Bronchial epithelial cell (primary cell): ENCODE measurements at places on chromosomes 5 and 9. TPM values are rescaled to one million over a fixed set of nuclear protein-coding genes. Genes with fewer than 3 reads are reported as not detected.

GRCh38 chr5:136984772-136985446 is 514.2 kb downstream of the SPOCK1 start:
- no peak for DNase-seq

- DNase-seq = no peak
These were observed 354.8 kb downstream of the NR2F1-AS1 start for GRCh38 chr5:93226202-93226735.

GRCh38 chr5:96243862-96244261 is 189.2 kb downstream of the PCSK1 start:
- no peak for DNase-seq

DNA sequence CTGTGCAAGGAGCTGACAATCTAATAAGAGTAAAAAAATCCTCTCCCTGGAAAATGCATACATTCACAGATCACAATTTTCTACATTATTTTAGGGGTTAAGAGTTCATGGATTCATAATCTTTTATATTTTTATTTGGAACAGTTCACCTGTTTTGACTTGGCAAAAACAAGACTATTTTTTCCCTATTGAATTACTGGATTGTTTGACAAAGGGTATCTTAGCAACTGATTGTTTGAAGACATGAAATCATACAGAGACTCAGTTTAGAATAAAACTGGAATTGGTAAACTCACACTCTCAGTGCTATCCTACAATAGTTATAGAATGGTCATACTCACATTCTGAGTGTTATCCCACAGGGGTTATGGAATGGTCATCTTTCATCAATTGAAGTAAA is 358.2 kb upstream of the PTGER4 start:
- DNase-seq = no peak

GRCh38 chr9:115226152-115226551 is 108.2 kb upstream of the TNC start:
- no peak for DNase-seq

- DNase-seq = peak; percentile 31
These were observed 114.6 kb upstream of the ADAMTSL1 start for GRCh38 chr9:18359335-18359734.

- DNase-seq = peak; percentile 22
These were observed 25.8 kb downstream of the ECPAS start for GRCh38 chr9:111458139-111459009.

GRCh38 chr9:134688661-134689320 is 47.2 kb downstream of the COL5A1 start:
- no peak for DNase-seq

DNA sequence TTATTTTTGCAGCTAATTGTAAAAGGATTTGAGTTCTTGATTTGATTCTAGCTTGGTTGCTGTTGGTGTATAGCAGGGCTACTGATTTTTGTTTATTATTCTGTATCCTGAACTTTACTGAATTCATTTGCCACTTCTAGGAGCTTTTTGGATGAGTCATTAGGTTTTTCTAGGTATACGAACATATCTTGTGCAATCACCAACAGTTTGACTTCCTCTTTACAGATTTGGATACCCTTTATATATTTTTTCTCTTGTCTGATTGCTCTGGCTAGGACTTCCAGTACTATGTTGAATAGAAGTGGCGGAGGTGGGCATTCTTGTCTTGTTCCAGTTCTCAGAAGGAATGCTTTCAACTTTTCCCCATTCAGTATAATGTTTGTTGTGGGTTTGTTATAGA is 210.8 kb downstream of the FGF10 start:
- peak; percentile 33 for DNase-seq

DNA sequence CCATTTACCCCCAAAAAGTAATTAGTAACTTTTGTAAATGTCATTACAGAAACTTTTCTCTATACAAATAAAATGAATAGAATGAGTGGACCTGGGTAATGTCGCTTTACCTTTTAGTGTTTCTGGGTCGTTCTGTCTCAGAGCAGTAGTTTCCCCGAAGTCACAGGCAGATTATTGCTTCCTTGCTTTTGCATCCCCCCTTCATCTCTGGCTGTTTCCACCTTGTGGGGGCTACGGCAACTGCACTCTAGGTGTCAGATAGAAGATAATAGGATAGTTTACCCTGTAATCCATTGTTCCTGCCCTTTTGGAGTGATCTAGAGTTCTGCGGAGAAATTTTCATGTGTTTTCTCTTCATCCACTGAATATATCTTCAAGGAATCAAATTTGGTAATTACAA is 68.7 kb downstream of the PRR16 start:
- DNase-seq = no peak

- no peak for DNase-seq
These were observed 213.4 kb upstream of the ADAMTSL1 start for GRCh38 chr9:18260521-18260920.

DNA sequence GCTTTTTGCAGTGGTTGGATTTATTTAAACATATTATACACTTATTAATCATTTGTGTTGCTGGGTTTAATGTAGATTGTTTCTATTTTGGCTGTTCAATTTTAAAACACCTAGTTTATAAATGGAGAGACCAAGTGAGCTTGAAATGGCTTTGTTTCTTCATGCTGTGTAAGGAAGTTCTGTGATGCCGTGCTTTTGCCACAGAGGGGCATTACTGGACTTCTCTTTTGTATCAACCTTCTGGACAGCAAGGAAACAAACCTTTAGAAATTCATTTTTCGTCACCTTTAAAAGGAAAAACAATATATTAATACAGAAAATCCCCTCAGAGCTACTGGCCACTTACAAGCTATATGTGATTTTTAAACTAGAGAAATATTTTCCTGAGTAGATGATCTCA is 81.9 kb downstream of the DMRTA1 start:
- no peak for DNase-seq

DNA sequence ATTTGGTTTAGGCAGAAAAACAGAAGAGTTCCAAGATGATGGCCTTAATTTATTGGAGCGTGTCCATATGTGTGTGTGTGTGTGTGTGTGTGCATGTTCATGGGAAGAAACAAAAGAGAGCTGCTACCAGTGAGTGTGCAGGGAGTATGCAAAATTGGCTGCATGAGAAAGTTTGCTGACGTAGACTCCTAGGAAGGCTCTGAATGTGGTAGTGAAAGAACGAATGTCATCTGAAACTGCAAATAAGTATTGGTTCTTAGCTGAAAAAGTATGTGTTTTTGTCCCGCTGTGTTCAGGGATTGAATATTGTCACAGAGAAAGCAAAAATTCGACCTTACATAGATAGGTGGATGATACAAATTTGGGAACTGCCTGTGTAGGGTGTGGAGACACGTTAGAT is 542.6 kb upstream of the COX7C start:
- no peak for DNase-seq

DNA sequence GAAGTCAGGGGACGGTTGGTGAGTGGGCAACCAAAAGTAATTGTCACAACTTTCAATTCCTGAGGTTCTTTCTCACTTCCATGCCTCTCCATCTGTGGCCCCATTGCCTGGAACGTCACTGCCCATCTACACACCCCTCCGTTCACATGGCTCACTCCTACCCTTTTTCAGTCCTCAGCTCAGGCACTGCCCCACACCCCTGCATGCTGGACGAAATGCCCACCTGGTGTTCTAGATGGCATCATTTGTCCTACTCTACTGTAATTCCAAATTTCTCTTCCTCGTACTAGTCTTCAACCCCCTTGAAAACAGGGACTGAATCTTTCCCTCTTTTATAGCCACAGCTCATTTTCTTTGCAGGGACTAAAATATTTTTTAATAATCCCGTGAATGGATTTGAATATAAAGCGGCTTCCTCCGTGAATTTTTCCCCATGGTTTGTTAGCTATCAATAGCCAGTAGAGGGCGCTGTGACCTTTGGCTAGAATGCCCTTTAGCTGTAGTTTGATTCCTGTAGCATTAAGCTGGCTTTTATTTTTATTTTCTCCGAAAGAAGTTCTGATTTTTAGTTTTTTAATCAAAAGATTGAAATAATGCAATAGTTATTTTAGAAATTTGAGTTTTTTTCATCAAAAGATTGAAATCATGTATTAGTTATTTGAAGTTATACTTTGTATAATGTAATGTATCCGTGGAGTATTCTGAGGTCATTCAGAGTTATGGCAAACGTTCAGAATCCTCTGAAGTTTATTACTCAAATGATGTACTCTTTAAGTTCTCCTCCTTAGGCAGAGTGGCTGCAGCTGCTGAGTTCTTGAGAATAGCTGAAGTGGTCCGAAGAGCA is 232.1 kb downstream of the SH3GL2 start:
- DNase-seq = peak; percentile 45

GRCh38 chr9:121720311-121721057 is 69.0 kb downstream of the DAB2IP start:
- DNase-seq = peak; percentile 92

DNA sequence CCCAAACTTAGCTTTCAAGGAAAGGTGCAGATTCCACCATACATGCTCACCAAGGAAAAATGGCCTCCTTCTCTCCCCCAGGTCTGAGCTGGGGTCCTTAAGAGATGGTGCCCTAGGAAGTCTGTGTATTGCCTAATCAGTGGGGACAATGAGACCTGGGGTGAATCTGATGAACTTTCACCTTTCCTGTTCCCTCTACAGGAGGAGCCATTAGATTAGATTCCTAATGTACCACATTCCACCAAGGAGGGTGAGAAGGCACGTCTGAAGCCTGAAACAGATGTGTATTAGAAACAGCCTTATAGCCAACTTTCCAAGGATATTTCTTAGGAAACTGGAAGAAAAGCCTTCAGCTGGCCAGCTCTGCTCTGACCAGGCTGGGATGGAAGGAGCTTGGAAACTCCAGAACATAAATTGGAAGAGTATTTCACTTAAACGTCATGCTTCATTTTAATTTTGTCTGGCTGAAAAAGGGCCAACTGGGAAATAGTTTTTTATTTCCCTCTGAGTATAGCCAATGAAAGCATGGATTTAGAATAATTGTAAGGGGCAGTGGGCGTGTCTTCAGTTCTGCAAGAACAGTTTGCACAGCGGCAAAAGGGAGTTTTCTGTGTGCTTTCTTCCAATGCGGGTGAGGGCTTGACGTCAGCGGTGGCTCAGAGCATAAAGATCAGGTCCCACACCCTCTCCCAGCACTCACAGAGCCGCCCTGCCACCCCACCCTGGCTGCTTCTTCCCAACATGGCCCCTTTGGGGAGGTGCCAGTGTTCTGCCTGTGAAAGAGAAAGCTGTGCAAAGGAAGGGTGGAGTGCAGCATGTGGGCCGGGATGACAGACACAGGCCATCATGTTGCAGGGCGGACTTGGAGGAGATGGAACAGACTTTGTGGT is 210.9 kb downstream of the ESM1 start:
- no peak for DNase-seq

DNA sequence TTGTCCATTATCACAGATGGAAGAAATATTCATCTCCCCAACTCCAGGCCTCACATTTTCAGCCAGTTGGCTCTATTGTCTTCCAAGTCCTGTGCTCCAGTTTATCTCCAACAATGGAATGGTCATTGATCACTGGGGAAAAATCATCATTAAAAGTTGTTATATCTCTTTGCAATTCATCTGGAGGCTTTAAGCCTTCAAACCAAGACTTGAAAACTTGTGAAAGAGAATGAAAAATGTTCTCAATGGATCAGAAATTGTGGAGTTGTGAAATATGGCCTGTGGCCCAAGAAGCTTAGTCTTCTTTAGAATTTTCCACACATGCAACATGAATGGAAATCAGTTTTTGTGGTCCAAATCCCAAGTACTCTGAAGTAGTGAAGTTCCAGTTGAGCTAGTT is 569.6 kb downstream of the EBF1 start:
- DNase-seq = no peak

Gene SLC12A7
- 10.3 and 14.5 TPM in 2 replicates for total RNA-seq

Gene IFNA13
- not detected in 2 replicates for total RNA-seq

Gene IRGM
- not detected in 2 replicates for total RNA-seq

Gene TMEFF1
- total RNA-seq = 0.13 and 0.26 TPM in 2 replicates

Gene FGF1
- total RNA-seq = under 0.01 and 0.38 TPM in 2 replicates

Gene CDX1
- not detected in 2 replicates for total RNA-seq

Gene NR5A1
- total RNA-seq = not detected in 2 replicates

Gene RAB3C
- not detected in 2 replicates for total RNA-seq
